ENCODE measurements at places on chromosomes 7 and 10.

- DNase-seq = no peak
These were observed 700.0 kb upstream of the PCDH15 start for GRCh38 chr10:55500931-55501559.

DNA sequence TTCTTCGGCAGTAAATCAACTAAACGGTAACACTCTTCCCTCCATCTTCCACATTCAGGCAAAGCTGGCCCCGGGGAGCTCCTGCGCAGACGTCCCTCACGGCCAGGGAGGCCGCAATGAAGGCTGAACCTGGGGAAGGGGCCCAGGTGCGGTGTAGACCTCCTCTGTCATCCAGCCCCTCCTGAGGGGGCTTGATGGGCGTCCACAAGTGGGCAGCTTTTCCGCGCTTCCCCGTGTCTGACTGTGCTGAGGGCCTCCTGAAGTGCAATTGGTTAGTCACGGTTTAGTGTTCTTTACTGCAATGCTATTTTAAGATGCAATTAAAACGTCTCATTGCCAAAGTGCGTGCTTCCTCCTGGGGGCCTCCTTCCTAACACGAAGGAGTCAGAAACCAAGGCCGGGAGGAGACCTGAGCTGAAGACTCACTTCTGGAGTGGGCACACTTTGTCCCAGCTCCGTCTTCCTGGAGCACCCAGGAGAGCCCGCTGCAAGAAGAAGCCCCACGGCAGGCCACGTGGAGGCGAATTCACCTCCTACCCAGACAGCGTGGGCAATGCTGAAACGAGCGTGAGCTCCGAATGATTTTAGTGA lies 173.3 kb downstream of the ELFN1 start:
- DNase-seq = peak; percentile 87

DNA sequence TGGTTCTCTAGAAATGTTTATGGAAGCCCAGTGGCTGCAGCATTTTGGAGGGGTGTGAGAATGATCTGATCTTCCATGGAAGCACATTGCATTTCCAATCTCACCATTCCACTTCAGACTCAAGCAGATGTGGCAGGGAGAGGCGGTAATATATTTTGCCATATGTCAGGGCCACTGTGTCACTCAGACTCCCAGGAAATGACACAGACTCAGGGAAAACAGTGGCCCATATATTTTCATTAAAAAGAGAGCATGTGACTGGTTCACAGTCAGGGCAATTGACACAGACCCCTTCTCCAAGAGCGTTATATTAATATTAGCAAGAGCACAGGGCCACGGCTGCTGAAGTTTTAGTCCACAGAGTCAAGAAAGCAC lies 149.3 kb upstream of the NRP1 start:
- DNase-seq = no peak

DNA sequence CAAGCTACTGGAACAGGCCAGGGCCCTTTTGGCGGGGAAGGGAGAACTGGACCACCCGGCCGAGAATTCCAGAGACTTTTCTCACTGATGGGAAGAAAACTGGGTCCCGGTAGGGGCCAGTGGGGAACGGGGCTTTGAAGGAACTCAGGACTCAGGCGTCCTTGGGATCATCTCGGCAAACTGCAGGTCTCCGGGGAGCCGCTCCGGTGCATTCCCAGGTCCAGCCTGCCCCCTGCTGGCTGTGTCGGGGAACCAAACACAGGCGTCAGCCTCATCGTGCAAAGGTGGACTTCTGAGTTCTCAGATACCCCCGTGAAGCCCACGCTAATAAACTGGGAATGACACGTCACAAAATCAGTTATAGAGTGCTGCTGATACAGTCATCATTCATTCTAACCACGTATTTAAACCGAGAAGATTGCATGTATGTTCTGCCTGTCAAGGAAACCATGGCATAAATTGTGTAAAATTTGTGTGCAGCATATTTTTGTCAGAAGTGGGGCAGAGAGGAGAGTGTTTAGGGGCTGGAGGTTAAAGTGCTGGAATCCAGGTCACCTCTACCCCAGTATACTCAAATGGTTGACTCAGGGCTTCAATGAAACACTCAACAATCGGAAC lies 76.1 kb upstream of the CPXM2 start:
- DNase-seq = peak; percentile 28
